CD4-positive, alpha-beta T cell treated with Interleukin-15 for 4 hours (primary cell): ENCODE measurements at places on chromosomes 12 and 14.

DNA sequence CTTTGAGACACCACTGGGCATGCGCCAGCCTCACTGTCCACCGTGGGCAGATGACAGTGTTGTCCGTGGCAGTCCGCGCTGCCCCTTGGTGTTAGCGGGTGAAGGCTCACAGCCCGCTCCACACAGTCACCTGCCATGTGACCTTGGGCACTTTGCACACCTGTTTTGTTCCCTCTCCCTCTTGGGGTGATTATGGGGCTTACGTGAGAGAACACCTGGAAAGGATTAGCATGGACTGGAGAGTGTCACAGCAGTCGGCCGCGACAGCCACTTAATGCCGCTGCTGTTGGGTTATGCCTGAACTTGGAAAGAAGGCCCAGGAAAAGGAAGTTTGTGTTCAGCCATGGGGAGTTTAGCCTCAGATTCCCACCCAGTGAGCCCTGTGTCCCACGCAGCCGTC, 94.2 kb downstream of the DDX51 start:
- no peak for DNase-seq

DNA sequence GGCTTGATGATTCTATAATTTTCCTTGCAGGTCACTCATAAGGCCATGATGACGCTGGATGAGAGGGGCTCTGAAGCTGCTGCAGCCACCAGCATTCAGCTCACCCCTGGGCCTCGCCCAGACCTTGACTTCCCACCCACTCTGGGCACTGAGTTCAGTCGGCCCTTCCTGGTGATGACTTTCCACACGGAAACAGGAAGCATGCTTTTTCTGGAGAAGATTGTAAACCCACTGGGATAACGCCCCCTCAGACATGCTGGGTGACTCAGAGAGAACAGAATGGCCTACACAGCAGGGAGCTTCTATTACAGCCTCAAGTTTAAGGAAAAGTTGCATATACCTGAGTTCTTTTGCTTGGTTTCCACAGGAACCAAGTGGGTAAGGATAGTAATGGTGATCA, 34.3 kb downstream of the SERPINA3 start:
- DNase-seq: no peak

DNA sequence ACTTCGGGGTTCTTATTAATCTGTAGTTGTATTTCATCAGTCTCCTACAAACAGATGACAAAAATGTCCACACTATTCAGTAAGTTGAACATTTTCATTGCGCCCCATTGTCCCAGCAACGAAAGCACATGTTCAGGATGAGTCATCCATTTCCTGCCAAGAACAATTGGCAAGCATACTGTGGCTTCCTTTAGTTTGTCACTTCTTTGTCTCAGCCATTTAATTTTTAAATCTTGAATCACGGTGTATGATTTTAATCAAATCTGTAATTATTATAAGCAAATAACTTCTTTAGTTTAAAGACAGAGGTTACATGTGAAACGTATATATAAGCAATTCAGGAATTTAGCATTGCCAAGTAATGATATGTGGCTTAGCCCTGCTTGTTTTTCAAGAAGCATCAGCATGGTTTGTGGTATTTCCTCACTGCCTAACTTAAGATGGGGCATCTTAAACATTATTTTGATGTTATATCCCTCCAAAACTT, 211.3 kb upstream of the KRR1 start:
- DNase-seq: peak; percentile 70

- no peak for DNase-seq
Measured at GRCh38 chr12:64080319-64081007, 141.6 kb downstream of the KICS2 start.

GRCh38 chr12:59650588-59651228, 54.9 kb downstream of the SLC16A7 start:
- DNase-seq: no peak

DNA sequence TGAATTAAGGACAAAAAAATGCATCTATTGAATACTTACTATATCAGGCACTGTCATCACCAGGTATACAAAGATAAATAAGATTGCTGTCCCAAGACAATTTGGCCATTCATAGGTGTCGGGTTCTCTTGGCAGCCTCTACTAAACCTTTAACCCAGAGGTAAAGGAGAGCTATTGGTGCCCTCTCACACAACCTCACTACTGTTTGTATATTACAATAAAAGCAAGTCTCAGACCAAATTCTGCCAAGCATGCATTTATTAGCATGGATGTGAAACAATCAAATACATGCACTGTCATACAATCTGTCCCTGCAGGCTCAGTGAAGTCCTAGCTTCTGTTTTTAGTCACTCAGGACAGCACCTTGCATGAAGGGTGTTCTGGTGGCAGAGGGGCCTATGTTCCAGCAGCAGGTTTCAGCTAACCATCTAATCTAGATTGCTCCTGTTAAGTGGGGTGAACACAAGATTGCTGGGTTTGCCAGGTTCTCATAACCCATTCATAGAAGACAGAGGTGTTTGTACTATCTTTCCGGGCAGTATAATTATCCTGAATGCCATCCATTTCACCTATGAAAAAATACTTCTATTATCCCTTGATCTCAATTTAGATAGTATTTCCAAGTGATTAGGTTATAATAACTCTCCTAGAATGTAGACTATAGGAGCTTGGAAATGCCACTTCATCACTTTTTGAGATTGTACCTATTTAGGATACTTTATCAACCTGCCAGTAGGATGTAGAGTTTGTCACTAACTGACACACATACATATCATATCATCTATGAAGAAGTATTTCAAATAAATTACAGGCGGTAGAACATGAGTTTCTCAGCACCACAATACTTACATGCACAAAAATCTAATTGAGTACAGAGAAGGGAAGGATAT, 254.0 kb upstream of the KRR1 start:
- DNase-seq: no peak

GRCh38 chr12:109432431-109432830, 44.7 kb downstream of the KCTD10 start:
- DNase-seq: no peak

DNA sequence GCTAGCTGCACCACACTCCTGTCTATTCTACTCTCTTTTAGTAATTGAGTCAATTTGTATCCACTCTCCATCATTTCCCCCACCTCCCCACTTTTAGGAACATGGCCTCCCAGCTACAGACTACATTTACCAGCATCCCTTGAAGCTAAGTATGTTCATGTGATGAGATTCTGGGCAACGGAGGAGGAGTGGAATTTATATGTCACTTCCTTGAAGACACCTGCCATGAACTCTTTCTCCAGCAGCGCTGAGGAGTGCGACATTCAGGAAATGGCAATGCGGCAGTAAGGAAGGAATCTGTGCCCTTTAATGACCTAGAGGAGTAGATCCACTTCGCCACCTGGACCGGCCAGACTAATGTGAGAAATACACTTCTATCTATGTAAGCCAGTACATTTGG, 243.7 kb upstream of the DIO2 start:
- no peak for DNase-seq

DNA sequence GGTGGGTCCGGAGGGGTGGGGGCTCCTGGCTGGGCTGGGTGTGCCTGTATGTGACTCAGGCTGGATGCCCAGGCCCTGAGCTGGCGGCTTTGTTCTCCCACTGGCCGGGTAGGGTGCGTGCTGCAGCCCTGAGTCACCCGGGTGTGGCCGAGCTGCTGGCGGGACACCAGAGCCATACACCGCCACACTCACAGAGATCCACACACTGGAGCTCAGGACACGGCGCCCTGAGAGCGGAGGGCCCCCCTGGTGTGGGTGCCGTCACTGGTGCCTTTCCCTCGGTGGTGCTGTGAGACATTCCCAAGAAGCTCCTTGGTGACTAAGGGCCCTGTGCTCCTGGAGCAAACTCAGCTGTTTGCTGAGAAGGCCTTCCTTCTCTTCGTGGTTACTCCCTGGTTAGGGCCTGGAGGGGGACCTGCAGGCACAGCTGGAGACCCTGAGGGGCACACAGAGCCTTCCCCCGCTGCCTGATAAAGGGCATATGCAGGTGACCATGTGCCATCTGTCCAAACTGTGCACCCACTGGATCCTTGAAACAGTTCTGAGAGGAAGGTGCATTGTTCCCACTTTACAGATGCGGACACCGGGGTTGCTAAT, 44.3 kb downstream of the KRT80 start:
- DNase-seq: no peak

- DNase-seq: no peak
Measured at GRCh38 chr14:20177433-20177974, 13.2 kb upstream of the OR11G2 start.

DNA sequence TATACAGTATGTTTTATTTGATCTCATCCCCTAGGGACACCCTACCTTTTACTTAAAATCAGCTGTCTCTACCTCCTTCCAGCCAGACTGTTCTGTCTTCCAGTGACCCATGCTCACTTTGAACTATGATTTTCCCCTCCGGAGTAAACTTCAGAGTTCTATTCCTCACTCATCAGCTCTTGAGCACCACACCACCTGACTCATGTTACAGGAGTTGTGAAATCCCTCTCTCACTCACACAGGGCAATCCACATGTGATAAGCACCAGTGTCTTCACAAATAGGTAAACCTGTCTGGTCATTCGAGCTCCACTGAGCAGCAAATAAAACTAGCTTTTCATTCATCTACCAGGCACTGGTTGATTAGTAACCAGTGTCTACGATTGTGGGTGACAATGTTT, 177.3 kb upstream of the BMP4 start:
- no peak for DNase-seq

DNA sequence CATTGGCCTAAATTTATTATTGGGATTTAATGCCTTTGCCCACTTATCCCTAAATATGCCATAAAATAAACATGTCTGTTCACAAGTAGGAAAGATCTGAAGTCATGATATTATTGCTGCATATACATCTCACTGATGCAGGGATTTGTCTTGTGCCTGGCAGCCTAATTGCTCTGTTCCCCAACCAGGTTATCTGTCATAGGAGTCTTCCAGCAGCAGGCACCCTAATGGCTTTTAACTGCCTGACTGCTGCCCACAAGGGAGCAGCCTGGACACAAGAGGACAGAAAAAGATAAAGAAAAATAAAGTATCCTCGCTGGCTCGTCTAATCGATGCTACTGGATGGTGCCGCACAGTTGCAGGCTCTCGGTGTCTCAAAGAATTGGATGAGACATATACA, 337.6 kb upstream of the FAR2 start:
- no peak for DNase-seq

DNA sequence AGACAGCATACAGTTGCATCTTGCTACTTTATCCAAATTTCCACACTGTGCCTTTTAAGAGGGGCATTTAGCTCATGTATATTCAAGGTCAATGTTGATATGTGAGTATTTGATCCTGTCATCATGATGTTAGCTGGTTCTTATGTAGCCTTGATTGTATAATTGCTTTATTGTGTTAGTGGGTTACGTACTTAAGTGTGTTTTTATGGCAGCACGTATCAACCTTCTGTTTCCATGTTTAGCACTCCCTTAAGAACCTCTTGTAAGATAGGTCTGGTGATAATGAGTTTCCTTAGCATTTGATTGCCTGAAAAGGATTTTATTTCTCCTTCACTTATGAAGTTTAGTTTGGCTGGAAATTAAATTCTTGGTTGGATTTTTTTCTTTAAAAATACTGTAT, 445.2 kb downstream of the NAV3 start:
- DNase-seq: no peak

DNA sequence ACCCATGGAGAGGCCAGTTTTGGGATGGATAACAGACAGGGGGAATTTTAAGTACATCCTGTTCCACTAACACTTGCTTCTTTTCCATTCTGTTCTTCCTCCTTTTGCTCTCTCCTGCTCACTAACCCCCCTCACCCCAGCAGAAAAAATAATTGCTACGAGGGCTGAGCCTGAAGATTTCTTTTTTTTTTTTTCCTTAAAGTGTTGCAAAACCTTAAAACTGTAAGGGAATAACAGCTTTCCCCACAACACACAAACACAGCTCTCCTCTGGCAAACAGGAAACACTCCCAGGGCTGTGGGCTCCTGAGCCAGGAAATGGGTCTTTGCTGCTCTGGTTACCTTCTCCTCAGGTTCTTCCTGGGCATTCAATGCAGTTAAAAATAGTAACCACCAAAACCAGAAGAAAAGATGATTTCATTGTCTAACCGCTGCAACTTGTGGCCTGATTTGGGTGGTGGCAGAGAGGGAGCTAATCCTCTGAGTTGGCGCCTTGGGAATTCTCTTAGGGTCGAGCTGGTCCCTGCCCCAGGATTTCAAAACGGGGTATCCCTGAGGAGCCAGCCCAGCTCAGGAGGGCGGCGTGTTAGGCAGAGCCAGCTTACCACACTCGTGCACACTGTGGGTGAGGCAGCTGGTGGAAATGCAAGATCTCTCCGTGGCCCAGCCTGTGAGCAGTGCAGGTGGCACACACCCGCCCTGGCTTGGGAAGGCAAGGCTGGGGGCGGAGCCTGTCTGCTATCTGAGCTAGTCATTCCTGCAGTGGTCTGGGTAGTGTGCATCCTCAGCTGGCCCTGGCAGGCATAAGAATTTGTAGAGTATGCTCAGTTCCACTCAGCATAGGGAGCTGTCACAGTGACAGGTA, 17.1 kb upstream of the EMP1 start:
- DNase-seq: peak; percentile 63

- no peak for DNase-seq
Measured at GRCh38 chr14:40218282-40218941, 786.2 kb upstream of the FBXO33 start.

- DNase-seq: no peak
Measured at GRCh38 chr12:94457311-94457710, 2.4 kb downstream of the CEP83 start.

DNA sequence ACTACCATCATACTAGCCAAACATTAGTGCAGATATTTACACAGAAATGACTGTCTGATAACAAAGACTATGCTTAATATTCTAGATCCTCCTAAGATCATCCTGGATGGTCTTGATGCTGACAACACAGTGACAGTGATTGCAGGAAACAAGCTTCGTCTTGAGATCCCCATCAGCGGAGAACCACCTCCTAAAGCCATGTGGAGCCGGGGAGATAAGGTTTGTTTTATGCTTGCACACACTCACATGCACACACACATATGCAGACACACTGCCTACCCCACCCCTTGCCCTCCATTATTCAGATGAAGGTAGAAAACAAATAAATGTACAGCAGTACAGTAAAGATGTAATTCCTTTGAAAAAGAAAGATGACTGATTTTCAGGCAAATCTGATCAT, 44.4 kb upstream of the CHPT1 start:
- DNase-seq: no peak

DNA sequence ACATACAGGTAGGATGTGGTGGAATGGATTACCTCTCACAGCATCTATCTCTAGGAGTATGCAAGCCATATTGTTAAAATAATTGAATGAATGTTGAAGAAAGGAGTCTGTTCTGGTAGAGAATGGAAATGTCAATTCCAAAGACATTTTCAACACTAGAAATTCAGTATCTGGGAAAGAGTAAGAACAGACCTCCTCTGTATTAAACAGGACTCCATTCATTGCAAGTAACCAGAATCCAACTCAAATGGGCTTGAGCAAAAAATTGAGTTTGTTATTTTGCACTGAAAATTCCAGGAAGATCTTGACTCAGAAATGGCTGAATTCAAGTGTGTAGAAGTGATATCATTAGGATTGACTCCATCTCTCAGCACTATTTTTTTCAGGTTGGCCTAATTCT, 168.1 kb downstream of the C12orf42 start:
- DNase-seq: no peak

- no peak for DNase-seq
Measured at GRCh38 chr14:91660790-91661189, 71.1 kb downstream of the CATSPERB start.

GRCh38 chr12:49763006-49763591, 21.7 kb downstream of the TMBIM6 start:
- peak; percentile 77 for DNase-seq
